ENCODE measurements at places on chromosomes 2 and 18. TPM values are rescaled to one million over a fixed set of nuclear protein-coding genes. Genes with fewer than 3 reads are reported as not detected.

Gene SCTR
- not detected for total RNA-seq

Gene CD226
- total RNA-seq, result 0.07 TPM

Gene RPRM
- not detected for total RNA-seq

Gene ALS2
- 10.6 TPM for total RNA-seq

Gene ALPG
- total RNA-seq, result 0.15 TPM

Gene NETO1
- total RNA-seq, result not detected

Gene REL
- 3.6 TPM for total RNA-seq

Gene C2orf81
- 4.0 TPM for total RNA-seq

Gene CFAP53
- 0.41 TPM for total RNA-seq

Gene HOXD13
- total RNA-seq, result 0.23 TPM

Gene CYB5A
- total RNA-seq, result 118 TPM

Gene WNT6
- total RNA-seq, result 0.13 TPM

Gene CAPN13
- 0.15 TPM for total RNA-seq

Gene TFPI
- total RNA-seq, result 55.3 TPM

Gene ASPRV1
- 0.23 TPM for total RNA-seq

Gene CRYGC
- total RNA-seq, result not detected

Gene EML6
- 1.0 TPM for total RNA-seq

Gene ACOXL
- not detected for total RNA-seq

Gene MRO
- 0.05 TPM for total RNA-seq

Gene MEP1B
- 0.07 TPM for total RNA-seq

Gene SERTAD2
- 11.1 TPM for total RNA-seq

Gene NEU2
- total RNA-seq, result not detected

Gene IL36RN
- total RNA-seq, result 0.14 TPM

Gene PROKR1
- total RNA-seq, result not detected

Gene ZNF385B
- not detected for total RNA-seq

Gene ACVR1
- total RNA-seq, result 24.8 TPM

Gene ASXL3
- total RNA-seq, result not detected

Gene SLC9A2
- total RNA-seq, result 3.4 TPM

Gene LIMS3
- total RNA-seq, result not detected

Gene CAPN14
- total RNA-seq, result 0.07 TPM
